ENCODE measurements at places on chromosomes 7 and 10.

- no peak for DNase-seq
Observed at GRCh38 chr10:13351340-13351915, 3.3 kb upstream of the SEPHS1 start.

DNA sequence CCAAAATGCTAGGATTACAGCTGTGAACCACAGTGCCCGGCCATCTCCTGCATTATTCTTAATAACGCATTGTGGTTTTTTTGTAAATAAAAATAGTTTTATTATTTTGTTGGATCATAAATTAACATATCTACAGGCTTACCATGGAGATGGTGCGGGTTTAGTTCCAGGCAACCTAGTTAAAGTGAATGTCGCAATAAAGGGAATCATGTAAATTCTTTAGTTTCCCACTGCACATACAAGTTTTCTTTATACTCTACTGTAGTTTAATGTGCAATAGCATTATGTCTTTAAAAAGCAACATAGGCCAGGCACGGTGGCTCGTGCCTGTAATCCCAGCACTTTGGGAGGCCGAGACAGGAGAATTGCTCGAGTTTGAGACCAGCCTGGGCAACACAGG lies 2.4 kb downstream of the PRKRIP1 start:
- no peak for DNase-seq

DNA sequence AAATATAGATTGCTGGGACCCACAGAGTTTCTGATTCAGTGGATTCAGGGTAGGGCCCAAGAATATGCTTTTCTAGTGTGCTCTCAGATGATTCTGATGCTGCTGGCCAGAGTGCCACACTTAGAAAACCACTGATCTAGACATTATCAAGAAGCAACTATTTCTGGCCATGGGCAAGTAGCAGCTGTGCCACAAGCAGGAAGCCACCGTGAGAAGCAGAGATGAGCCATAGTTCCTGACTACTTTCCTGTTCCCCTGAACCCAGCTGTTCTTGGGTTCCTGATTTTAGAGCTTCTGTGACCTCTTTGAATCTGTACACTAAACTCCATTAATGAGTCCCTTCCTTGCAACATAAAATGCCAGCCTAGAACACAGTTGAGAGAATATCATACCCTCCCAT lies 38.1 kb upstream of the PIK3AP1 start:
- DNase-seq = no peak

DNA sequence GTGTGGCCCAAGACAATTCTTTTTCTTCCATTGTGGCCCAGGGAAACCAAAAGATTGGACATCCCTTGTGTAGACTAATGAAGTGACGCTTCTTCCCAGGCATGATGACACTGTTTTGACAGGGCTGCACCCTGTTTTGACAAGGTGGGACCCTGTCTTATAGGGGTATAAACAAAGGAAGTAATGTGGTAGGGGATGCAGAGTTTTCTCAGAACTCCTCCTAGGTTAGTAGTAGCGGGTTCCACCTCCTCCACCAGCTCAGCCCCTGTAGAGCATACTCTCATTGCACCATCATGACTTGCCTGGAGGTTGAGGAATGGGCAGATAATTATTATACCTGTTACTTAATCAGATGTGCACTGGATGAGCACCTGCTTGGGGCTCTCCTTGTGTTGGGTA lies 123.1 kb downstream of the CCNY start:
- no peak for DNase-seq

DNA sequence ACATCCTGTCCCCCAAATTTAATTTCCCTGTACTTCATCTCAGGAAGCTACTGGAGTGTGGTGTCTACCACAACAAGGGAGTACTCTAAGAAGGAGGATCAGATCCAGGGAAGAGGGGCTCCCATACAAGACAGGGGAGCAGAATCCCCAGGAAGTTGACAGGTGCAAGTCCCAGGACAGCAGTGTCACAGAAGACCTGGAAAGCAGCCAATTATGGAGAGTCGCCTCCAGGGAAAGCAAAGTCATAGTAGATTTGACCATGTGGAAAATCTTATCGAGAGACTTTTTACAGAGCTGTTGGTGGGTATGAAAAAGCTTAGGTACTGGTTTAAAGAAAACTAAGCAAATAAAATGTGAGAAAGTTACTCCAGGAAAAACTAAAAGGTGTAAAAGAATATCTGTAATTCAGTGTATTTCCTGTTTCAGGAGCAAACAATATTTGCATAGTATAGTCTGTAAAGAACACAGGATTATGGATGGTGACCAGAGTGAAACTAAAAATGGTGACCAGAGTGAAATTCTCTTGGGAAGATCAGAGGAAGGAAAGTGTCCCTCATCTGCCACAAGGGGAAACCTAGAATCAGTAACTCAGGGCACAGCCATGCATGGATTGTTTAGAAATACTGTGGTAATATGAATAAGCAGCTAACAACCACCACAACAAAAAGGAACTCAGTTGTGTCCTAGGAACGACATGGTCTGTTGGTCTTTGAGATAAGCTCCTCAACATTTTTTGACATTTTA lies 44.5 kb downstream of the LANCL2 start:
- DNase-seq = no peak

- DNase-seq = no peak
Observed at GRCh38 chr10:43287056-43288007, 20.5 kb upstream of the RASGEF1A start.

DNA sequence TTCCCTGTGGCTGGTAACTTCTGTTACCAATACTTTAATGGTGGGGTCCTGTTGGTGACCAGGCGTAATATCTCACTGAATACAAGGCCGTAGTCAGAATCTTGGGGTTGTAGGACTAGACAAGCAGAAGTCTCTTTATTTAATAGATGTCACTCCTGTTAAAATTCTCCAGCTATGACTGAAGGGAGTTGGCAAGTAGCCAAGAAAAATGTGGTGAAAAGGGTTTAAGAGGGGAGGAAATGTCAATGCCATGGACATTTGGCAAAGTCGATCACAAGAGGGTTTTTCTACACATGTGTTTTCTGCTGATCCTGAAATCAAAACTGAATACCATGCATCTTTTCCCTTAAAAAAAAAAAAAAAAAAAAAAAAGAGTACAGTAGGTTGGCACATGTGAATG lies 533.5 kb downstream of the AUTS2 start:
- DNase-seq = no peak

- no peak for DNase-seq
Observed at GRCh38 chr10:100618632-100619255, 83.0 kb downstream of the HIF1AN start.

DNA sequence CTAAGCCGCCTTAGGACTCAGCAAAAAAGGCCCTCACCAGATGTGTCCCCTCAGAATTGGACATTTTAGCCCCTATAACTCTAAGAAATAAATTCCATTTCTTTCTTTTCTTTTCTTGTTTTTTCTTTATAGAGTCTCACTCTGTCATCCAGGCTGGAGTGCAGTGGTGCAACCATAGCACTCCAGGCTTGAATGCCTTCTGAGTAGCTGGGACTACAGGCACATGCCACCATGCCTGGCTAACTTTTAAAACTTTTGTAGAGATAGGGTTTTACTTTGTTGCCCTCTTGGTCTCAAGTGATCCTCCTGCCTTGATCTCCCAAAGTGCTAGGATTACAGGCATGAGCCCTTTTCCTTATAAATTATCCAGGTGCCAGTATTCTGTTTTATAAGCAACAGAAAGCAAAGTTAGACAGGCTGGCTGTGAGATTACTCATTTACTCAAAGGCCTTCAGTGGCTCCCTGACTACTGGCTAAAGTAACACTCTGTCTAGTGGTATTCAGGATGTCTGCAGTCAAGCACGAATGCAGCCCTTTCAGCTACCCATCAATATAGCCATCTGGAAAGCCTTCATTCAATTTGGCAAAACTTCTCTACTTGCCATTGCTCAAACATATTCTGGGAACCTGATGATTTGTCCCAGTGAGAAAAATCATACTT lies 128.6 kb downstream of the ICA1 start:
- no peak for DNase-seq

GRCh38 chr10:128475686-128476367 lies 349.6 kb upstream of the MKI67 start:
- no peak for DNase-seq

DNA sequence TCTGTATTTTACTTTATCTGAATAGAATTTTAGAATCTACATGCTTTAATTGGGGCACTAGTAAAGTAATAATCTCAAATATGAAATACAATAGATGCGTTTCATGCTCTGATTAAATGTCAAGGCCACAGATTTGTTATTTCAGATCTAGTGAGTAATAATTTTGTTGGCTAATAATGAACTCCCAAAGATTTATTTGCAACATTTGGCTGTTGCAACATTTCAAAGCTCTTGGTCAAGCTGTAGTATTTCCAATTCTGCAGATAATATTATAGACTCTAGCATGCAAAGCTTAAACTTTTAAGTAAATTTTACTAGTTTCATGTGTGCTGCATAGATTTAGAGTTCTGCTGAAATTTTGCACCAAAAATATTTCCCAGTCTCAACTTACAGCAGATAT lies 16.7 kb downstream of the LRRN3 start:
- DNase-seq = no peak

DNA sequence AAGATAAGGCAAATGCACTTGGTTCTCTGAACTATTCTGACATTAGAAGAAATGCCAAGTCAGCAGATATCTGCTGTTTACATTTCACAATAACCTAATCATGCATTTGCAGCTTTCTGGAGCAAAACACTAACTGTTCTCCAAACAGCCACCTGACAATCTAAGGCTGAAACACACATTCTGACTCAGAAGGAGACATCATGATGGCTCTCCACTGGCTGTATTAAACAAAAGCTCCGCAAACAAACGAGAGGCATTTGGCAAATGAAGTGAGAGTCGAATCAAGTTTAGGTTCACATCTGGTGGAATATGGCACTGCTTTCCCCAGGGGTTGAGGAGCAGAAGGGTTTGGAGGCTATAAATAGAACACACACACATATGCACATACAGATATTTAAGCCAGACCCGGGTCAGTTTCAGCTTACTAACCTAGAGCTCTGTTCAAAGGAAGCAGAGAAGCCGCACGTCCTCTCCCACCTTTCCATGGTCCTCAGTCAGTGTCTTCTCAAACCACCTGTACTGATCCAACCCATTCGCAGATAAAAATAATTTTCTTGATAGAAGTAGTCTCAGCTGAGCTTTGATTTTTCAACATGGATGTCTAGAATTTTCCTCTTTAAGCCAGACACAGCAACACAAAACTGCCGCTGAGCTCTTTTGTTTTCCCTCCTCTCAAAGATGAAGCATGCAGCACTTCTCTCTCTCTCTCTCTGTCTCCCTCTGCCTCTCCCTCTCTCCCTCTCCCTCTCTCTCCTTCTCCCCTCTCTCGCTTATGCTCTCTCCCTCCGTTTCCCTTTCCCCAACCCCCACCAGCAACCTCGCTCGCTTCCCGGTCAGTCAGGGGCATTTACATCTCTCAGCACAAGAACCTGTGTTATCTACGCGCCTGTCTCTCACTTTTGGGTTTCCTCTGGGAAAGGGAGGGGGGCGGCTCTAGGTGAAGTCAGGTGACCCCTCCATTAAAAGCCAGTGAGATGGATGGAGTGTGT lies 682.8 kb downstream of the MAGI2 start:
- no peak for DNase-seq

GRCh38 chr7:150503581-150503980 lies 11.1 kb upstream of the GIMAP7 start:
- DNase-seq = no peak

GRCh38 chr7:106285855-106286492 lies 1.2 kb upstream of the NAMPT start:
- no peak for DNase-seq

GRCh38 chr10:26881600-26882331 lies 21.0 kb upstream of the ABI1 start:
- no peak for DNase-seq

DNA sequence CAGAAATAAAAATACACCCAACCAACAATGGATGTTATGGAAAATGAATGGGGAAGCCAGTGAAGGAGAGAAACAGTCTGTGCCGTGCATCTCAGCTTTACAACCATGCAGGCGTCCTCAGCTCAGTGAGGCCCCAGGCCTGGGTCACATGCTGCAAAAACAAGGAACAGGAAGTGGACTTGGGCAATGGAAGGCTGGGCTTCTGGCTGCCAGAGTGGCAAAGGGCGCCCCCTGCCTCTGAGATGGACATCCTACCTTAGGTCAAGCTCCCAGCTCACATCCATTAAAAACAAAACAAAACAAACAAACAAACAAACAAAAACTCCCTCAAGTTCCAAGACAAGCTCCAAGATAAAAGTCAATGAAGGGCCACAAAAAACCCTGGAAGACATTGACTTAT lies 54.7 kb upstream of the AFAP1L2 start:
- DNase-seq = no peak

- no peak for DNase-seq
Observed at GRCh38 chr10:43076876-43077420, at the start of gene RET. Gene RET (plus strand): TSS chr10:43077069. CDS start chr10:43077259, 190 bp downstream.

- DNase-seq = no peak
Observed at GRCh38 chr7:112162784-112163506, 43.3 kb downstream of the DOCK4 start.

DNA sequence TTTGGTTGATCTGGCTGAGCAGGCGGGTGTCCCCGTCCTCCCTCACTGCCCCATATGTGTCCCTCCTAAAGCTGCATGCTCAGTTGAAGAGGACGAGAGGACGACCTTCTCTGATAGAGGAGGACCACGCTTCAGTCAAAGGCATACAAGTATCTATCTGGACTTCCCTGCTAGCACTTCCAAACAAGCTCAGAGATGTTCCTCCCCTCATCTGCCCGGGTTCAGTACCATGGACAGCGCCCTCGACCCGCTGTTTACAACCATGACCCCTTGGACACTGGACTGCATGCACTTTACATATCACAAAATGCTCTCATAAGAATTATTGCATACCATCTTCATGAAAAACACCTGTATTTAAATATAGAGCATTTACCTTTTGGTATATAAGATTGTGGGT lies 26.9 kb upstream of the TRIM56 start:
- DNase-seq = peak; percentile 83

DNA sequence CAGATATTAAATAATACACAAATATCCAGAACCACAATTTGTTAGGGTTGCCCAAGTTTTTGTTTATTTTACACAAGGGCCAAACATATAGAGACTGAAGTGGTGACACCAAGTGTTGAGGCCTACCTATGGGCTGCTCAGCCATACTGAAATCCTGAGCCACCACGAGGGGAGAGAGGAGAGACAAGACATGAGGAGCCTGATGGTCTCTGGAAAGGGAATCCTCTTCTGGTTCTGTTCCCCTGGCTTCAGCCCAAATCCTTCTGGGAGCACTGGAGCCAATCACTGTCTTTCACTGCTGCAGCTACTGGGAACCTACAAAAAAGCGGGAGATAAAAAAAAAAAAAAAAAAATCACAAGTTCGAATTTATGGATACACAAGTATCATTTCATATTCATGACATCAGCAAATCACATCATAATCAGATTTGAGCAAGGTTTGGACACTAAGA lies 1.9 kb downstream of the SKIDA1 start:
- DNase-seq = no peak

DNA sequence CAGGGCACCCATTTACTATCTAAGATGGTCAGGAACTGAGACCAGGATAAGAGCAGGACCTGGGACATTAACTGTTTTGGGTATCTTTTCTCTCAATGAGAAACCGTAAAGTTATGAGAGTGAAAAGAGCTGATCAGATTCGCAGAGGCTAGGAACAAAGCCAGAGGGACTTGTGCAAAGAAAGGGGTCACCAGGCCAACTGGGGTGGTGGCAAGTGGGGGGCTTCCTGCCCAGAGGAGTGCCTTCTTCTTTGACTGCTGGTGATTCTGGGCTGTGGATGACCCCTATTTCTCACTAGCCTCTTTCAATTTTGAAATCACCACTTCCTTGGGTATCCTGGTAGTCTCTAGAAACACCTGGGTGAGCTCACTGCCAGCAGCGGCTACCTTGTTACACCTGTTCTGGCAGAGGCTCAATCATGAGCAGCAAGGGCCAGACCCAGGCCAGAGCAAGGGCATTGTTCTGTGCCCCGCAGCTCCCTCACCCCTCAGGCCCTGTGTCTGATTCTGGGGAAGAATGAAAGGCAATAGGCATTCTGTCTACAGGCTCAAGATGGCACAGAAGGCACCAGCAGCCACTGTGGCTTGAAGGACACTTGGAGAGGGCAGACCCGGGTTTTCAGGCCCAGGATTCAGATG lies 999 bp downstream of the SFTPD start:
- no peak for DNase-seq

Data from progenitor cell of endocrine pancreas (in vitro differentiated cells).